ENCODE measurements at places on chromosomes 4 and X.

- no peak for DNase-seq
These were observed 2.8 kb downstream of the GPR101 start for GRCh38 chrX:137031039-137031438.

- DNase-seq, result no peak
These were observed 310.6 kb downstream of the PABPC4L start for GRCh38 chr4:133891011-133891410.

- DNase-seq, result no peak
These were observed 74.7 kb upstream of the TBL1X start for GRCh38 chrX:9390121-9390520.

DNA sequence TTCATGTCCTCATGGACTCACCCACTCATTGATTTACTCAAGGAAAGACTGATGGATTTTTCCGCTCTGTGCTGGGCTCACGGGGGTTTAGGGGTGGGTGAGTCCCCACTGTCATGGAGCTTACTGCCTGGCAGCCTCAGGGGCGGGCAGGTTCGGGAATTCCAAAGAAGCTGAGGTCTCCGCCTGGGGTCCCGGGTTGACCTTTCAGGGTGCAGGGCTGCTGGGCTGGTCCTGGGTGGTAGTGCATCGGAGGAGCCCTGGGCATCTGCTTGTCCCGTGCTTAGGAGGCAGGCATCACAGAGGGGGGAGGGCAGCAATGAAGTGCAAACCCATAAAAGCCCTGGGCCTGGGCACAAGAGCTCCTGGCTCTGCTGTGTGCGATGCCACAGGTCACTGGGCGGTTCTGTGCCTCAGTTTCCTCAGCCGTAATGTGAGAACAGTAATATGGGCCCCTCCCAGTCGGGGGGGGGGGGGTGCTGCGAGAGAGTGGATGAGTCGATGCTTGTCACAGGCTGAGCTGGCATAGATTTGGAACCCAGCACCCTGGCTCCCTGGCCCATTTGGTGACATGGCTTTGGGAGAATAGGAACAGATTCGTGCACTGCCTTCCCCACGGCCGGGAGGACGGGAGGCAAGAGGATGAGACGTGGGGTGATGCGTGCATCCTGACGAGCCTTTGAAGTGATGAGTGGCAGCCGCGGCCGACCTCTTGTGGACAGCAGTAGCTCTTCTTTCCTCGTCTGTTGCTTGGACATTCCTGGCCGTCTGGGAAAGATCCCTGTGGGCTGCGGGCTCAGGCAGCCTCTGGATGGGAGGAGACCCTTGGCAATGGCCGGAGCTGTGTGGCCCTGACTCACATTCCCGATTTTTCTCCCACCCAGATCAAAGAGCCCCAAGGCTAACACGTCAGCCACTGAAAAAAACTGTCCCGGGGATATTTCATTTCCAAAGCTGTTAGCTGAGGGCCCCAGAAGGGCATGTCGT lies 42.0 kb downstream of the PSAPL1 start:
- DNase-seq, result no peak

DNA sequence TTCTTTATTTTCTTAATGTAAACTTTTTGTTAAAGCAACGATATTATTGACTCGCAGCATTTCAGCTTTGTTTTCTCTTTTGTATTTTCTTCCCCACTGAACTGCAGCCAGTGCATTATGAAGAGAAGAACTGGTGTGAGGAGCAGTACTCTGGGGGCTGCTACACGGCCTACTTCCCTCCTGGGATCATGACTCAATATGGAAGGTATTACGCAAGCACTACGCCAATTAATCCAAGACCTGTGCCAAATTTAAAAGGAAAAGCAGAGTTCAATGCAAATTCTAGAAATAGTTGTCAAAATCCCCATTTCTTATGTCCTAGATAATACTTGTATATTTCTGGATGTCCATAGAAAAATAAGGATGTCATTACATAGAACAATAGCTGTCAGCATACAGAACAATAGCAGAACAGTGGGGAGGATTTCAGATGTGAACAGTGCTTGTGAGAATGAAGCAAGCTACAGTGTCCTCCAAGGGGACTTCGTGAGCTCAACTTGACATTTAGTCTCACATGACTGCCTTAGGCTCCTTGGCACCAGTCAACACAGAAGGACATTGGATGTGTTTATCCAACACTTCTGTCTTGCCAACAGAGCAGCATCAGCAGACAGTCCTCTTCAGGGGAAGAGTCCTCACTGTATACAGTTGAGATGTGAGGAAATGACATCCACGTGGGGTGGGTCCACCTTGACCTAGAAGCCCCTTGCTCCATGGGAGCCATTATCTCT lies 85.9 kb downstream of the MAOA start:
- no peak for DNase-seq

DNA sequence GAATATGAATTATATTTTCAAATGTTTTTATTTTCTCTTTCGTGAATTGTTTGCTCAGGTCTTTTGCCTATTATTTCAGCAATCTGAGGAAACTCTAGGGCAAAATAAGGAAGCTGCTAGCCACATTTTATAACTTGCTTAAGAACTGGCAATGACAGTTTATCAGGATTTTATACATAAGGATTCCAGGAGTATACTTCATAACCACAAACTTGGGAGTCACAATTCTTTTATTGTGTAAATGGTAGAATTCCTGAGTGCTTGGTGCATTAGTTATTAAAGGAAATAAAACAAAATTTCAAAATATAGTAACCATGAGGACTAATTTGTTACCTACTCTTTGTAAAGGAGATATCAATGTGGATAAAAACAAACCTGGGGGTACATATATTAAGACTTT lies 54.4 kb downstream of the PALLD start:
- DNase-seq, result no peak

DNA sequence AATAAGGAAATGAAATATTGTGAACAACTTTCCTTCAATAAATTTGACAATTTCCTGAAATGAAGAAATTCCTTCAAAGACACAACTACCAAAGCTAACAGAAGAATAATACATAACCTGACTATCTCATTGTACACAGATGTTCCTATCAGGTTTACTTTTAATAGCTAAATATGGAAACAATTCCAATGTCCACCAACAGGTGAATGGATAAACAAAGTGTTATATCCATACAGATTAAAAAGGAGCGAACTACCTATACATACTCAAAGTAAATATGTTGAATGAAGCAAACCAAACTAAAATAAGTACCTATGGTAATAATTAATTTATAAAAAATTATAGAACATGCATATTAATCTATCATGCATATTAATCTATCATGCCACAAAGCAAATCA lies 554.9 kb downstream of the PPP4R3C start:
- DNase-seq, result no peak

GRCh38 chr4:167595898-167596297 lies 361.6 kb upstream of the SPOCK3 start:
- DNase-seq, result no peak

DNA sequence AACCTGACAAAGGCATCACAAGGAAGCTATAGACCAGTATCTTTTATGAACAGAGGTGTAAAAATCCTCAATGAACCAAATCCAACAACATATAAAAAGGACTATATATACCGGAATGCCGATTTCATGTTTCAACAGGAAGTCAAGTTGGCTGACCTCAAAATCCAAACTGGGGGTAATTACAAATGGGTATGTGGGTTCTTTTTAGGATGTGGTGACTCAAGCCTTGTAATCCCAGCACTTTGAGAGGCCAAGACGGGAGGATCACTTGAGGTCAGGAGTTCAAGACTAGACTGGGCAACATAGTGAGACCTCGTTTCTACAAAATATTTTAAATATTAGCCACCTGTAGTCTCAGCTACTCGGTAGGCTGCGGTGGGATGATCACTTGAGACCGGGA lies 10.4 kb downstream of the PRSS48 start:
- DNase-seq, result no peak

- DNase-seq, result no peak
These were observed 315.6 kb downstream of the GPAT3 start for GRCh38 chr4:83851261-83852084.

DNA sequence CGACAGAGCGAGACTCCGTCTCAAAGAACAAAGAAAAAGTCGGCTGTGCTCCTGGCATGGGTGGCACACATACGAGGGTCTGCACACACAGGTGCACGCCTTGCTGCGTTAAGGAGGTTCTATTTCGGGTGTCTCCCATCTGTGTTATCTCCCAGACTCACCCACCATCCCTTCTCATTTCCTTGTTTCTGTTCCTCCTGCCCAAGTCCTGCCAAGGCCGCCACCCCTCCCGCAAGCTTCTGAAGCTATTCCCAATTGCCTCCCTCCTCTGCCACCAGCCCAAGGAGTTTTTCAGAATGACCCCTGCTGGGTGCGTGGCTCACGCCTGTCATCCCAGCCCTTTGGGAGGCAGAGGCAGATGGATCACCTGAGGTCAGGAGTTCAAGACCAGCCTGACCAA lies 6.0 kb upstream of the IL3RA start:
- no peak for DNase-seq

- DNase-seq, result no peak
These were observed 156.6 kb downstream of the FAM13A start for GRCh38 chr4:88900432-88900831.

DNA sequence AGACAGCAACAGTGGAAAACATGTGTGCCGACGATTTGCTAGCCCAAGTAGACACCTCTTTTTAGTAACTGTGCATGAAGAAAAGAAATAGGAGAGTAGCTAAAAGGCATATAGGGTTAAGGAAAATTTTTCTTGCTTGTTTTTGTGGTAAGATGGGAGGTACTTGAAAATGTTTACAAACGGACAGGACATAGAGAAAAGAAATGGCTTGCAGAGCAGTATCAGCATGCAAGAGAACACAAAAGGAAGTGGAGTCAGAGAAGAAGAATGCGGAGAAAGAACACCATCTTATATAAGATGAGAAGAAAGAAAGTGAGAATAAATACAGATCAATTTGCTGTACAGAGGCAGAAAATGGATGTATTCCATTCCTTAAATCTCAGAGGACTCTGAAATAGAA lies 263.7 kb upstream of the ETNPPL start:
- no peak for DNase-seq

- no peak for DNase-seq
These were observed 75.6 kb downstream of the ATP10D start for GRCh38 chr4:47560682-47561081.

DNA sequence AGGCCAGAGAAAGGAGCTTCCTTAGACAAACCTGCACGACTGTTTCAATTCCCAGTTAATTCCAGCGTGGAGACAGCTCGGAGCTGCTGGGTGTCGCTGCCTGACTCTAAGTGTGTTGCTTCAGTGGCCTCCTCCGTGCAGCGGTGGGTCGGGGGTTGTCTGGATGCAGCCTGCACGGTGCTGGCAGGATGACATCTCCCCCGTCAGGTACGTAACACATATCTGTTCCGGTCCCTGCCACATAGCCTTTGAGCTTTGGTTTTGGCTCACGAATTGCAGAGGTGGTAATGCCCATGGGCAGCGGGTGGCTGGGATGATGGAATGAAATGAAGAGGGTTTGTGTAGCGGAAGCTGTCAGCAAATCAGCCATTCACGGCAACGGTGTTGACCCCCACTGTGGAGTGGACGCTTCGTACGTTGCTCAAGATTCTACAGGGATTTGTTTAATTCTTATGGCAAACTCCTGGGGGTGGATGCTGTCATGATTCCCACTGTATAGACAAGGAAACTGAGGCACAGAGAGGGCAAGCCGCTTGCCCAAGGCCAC lies 33.7 kb upstream of the HMX1 start:
- DNase-seq, result peak; percentile 5

DNA sequence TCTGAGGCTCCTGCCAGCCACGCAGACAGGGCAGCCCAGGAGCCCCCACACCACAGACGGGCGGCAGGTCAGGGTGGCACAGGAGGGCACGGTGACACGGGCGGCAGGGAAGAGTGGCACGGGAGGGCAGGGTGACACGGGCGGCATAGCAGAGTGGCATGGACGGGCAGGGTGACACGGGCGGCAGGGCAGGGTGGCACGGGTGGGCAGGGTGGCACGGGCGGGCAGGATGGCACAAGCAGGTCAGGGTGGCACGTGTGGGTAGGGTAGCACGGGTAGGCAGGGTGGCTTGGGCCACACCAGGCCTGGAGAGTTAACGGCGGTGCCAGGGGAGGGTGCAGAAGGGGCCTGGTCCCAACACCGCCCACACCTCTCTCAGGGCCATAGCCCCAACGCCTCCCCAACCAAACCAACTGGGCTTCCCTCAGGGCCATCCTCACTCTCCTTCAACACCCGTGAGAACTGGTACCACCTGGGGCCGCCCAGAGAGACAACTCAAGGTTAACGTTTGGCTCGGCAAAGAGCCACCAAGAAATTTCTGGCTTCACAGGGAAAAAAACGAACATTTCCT lies 3.4 kb downstream of the CTBP1 start:
- DNase-seq, result no peak

DNA sequence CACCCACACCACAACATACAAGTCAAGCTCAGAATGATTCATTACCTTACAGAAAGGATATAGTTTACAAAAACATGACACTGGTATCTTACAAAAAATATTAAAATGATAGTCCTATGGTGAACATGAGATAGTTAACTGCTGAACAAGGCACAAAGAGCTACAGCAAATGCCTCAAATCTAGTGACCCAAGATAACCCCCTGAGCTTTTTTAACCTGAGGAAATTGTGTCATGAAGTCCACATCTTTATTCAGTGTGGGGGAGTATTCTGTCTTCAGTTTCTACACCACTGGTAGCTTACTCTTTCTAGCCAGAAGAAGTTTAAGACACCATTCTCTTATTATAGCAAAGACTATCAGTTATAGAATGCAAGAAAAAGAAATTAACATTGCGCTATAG lies 218.7 kb downstream of the MAPK10 start:
- no peak for DNase-seq

DNA sequence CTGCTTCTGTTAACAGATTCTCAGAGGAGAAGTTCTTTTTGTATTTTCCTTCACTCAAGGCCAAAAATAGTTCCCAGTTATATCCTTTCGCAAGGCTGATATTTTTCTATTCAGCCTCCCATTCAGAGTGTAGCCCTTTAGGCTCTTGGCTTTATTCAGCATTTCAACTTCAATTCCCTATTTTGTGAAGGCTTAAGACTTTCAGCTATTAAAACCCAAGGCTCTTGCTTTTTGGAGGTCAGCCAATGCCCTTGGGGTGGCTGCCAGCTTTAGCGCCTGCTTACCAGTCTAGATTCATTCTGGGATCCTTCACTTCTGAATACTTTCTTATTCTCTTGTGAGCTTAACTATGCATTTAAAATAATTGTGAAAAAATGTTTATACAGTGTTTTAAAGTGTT lies 57.3 kb upstream of the ADGRA3 start:
- DNase-seq, result no peak

All from activated naive CD4-positive, alpha-beta T cell treated with anti-CD3 and anti-CD28 coated beads, Interleukin-2, amount 50 U/mL, for 16 hours (primary cell).